CD4-positive, alpha-beta T cell treated with Interleukin-1 beta for 1 hour (primary cell): ENCODE measurements at places on chromosomes 2 and 18.

GRCh38 chr2:173028141-173028540 lies 47.5 kb upstream of the MAP3K20 start:
- no peak for DNase-seq

- no peak for DNase-seq
Observed at GRCh38 chr2:237306083-237306786, 107.7 kb downstream of the COL6A3 start.

DNA sequence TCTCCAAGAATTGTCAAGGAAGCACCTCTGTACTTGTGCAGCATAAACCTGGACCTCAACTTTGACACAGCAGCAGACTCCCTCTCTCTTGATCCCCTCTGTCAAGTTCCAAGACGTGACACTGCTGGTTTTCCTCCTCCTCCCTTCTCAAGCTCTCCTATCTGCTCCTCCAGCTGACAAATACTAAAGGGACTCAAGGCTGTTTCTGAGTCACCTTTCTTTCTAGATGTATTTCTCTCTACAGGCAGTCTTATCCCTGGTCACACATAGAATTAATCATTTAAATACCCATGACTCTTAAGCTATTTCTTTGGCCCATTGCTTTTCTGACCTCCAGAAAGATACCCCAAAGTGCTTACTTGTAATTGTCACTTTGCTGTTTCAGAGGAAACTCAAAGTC lies 53.5 kb downstream of the SEPTIN10 start:
- no peak for DNase-seq

GRCh38 chr2:64119369-64119768 lies 24.9 kb downstream of the PELI1 start:
- DNase-seq, result no peak

DNA sequence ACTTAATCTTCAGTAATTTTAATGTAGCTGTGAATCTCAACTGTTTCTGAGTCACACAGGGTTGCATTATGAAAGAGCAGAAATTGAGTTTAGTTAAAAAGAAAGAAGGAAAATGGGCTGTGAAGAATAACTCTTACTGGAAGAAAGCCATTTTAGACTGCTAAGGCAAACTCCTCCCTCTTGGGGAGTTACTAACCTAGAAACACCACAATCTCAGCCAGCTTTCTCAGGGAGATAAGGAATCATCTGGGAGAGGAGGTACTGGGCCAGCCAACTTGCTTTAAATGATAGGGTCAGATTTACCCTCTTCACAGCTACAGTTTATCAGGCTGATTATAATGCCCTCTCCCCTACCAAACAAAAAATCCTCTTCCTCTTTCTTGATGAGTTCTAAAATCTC lies 119.5 kb downstream of the CCDC148 start:
- no peak for DNase-seq

DNA sequence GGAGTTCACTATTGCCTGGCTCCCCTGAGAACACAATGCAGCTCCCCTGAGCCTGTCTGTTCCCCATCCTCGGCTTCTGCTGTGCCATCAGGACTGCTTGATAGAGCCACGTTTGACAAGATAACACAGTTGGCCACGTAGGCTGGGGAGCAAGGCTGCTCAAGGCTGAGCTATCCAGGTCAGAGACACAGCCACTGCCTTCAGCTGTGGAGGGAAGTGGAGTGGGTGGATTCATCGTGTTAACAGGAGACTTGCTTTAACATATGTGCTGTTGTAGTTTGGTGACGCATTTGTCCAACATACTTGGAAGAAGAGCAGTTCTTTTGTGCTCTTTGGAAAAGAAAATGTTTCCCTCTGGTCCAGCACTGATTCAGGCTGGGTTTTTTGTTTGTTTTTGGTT lies 68.8 kb downstream of the WDSUB1 start:
- no peak for DNase-seq

GRCh38 chr2:112690853-112691401 lies 29.9 kb upstream of the NT5DC4 start:
- DNase-seq, result peak; percentile 77

DNA sequence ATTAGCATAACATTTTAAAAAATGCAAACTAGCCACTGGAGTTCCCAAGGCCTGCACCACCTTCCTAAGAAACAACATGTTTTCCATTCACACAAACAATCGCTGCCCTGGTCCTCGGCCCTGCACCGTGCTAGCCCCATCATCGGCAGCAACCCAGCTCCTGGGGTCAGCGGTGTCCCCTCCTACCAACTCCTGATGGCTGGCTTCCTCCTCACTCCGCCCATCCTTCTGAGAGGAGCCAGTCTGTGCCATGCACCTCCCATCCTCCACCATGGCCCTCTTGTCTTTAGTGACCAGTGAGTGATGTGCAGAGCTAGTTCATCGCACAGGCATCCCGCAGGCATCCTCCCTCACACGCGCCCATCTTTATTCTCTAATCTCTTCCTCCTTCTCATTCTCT lies 81.9 kb downstream of the LONRF2 start:
- no peak for DNase-seq

DNA sequence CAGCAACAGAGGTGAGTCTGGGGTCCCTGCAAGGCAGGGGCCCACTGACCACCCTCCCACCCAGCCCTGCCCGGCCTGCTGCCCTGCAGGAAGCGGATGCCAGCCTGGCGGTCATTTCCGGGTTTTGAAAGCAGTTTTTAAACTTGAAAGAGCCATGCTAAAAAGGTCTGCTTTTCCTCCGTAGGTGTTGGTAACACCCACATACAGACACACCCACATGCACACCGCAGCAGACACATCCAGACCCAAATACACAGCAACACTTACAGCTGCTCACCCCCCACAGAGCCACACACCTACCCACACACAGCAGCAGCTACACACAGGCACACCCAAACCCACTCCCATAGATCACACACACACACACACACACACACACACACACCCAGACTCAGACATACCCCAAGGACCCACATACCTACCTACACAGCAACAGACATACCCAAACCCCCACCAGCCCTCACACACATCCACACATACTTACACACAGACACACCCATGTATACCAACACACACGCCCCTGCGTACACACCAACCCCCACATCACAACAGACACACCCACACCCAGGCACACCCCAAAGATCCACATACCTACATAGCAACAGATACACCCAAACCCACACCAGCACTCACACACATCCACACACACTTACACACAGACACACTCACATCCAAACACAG lies 7.6 kb downstream of the ZFP36L2 start:
- DNase-seq, result peak; percentile 87

- no peak for DNase-seq
Observed at GRCh38 chr2:44939106-44940048, 2.1 kb upstream of the SIX3 start.

GRCh38 chr2:38013158-38013752 lies 62.7 kb downstream of the CYP1B1 start:
- no peak for DNase-seq

DNA sequence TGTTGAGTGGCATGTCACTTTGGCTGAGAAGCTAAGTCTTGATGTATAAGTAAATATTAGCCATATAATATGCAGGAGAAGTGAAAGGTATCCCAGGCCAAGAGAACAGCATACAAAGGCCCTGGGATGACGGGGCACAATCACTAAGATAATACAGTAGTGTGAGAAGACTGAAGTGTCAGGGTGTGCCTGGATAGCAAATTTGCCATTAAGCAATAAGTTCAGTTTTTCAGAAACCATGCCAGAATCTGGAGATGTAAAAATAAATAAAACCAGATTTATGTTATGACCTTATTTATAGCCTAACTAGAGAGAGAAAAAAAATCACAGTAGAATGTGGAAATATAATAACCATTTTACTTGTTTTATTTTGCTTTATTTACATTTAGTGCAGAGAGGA lies 1858.7 kb upstream of the CELF4 start:
- DNase-seq, result no peak

DNA sequence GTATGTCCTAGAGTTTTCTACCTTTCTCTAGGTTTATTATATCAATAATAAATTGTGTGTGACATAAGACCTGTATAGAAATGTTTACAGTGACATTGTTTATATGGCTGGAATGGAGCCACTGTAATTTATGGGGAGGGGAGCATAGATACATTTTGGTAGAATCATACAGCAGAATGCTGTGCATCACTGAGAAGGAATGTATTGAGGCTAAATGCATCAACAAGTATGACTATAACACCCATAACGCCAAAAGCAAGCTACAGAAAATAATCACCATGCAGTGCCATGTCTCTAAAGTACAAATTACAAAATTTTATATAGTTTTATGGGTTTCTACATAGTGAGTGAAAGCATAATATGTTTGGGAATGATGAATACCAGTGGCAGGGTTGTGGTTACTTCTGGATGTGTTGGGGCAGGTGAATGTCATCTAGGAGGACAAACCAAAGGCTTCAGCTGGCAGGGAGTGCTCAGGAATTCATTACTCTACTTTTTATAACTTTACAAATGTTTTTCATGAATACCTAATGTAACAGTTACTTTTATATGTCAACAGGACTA lies 226.0 kb upstream of the NETO1 start:
- DNase-seq, result no peak

DNA sequence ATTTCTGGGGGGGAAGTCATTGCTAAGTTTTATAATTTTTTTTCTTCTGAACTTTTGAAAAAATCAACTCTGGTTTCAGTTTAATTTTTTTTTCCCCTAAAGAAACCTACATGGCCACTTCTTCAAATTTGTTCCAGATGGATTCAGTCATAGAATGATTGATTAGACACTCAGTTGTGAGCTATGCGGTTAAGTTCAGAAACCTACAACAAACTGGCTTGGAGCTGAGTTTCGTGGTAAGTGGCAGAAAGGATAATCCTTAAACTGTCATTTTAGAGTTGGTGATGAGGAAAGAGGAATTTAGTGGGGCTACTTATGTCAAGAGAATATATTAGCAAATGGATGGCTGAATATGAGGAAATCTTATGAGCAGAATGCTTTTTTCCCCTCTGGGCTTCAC lies 23.7 kb downstream of the EFEMP1 start:
- no peak for DNase-seq

GRCh38 chr18:24130494-24130893 lies 8.4 kb upstream of the CABYR start:
- no peak for DNase-seq
